ENCODE measurements at places on chromosomes 6 and 20.

DNA sequence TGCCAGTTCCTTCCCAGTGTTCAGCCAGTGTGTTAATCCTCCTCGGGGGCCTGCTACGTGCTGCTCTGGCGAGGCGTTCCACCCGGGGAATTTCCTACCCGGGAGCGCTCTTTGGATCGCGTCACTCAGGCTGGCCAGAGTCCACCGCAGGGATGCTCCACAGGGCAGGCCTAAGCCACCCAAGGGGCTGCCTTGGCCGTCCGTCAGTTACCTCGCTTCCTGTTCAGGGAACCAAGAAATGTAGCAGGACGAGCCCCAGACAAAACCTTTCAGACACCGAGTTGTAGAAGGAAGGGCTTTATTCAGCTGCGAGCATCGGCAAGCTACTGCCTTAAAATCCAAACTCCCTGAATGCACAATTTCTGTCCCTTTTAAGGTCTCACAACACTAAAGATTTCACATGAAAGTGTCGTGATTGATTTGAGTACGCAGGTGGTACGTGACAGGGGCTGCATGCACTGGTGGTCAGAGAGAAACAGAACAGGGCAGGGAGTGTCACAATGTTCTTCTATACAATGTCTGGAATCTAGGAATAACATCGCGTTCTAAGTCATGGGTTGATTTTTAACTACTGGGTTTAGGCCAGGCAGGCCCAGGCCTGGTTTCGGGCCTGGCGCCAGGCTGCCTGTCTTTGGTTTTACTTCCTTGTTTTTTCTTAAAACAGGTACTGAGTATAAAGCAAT, 15.7 kb upstream of the POU5F1 start:
- DNase-seq = no peak

DNA sequence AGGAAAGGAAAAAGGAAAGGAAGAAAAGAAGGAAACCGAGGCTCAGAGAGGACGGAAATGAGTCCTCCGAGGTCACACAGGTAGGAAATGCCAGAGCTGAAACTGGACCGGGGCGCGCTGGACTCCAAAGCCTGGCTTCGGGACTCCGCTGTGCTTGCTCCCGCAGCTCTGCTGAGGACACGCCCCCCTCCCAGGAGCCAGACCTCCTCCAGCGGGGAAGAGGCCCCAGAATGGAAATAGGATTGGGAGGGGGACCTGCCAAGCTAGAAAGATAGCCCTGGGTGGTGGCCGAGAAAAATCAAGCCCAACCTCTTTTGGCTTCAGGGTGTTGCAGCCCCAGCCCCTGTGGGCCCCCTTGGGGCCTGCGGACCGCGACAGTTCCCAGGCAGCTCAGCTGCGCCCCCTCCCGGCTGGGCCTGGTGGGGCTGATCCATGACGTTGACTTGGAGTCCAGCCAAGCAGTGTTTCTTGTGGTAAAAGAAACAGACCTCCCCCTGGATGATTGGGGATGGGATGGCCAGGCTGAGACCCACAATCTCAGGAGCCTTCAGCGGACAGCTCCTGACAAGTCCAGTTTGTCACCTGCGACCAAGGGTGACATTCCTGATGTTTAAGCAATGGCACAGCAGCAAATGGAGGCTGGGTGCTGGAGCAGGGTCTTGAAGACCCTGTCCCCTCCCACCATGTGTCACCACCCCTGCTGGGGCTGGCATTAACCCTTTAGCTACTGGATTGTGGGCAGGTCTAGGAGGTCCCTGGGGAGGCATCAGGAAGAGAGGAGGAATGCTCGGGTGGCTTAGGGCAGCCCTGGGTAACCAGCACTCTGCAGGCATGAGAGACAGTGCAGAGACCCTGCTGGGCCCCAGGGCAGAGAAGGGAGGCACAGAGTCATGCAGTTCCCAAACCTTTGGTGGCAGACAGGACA, 55.4 kb downstream of the RIPOR3 start:
- peak; percentile 64 for DNase-seq

- DNase-seq = no peak
Measured at GRCh38 chr20:37131486-37131885, 35.7 kb upstream of the RBL1 start.

DNA sequence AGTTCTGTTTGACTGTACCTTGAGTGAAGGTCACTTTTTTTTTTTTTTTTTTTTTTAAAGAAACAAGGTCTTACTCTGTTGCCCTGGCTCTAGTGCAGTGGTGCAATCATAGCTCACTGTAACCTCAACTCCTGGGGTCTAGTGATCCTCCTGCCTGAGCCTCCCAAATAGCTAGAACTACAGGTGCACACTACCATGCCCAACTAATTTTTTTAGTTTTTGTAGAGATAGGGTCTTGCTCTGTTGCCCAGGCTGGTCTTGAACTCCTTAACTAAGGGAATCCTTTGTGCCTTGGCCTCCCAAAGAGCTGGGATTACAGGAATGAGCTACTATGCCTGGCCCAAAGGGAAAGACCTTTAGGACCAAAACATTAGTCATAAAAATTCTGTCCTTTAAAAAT, 413.7 kb downstream of the CDKAL1 start:
- no peak for DNase-seq

GRCh38 chr6:16412982-16413381, 174.6 kb downstream of the GMPR start:
- DNase-seq = no peak

GRCh38 chr6:139240161-139241010, 51.4 kb downstream of the TXLNB start:
- no peak for DNase-seq

DNA sequence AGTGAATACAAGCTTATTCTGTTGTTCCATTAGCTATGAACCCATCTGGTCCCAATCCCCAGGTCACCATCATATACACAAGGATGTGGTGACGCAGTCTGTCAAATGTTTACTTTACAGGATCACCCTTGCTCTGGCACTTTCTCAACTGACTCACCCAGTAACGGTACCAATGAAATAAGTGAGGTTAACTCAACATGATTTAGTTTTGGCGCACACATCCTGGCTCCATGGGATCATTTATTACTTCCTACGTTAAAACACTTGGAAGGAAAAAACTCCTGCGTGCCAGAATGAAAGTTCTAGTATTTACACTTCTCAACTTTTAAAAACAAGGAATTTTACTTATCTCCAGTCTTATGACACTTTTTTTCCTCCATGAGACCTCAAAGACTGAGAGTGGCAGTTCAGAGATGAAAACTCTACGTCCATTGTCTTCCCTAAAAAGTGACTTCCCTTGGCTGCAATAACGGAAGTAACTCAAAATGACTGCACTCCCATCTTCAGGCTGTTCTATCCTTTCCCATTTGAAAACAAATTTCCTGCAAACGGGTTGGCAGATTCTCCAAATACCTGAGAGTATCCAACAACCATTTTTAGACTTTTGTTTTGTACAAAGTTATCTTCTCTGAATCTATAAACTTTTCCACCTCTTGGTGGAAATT, 15.9 kb downstream of the AGPAT4 start:
- no peak for DNase-seq

GRCh38 chr6:166097914-166098522, 69.6 kb downstream of the TBXT start:
- DNase-seq = no peak

DNA sequence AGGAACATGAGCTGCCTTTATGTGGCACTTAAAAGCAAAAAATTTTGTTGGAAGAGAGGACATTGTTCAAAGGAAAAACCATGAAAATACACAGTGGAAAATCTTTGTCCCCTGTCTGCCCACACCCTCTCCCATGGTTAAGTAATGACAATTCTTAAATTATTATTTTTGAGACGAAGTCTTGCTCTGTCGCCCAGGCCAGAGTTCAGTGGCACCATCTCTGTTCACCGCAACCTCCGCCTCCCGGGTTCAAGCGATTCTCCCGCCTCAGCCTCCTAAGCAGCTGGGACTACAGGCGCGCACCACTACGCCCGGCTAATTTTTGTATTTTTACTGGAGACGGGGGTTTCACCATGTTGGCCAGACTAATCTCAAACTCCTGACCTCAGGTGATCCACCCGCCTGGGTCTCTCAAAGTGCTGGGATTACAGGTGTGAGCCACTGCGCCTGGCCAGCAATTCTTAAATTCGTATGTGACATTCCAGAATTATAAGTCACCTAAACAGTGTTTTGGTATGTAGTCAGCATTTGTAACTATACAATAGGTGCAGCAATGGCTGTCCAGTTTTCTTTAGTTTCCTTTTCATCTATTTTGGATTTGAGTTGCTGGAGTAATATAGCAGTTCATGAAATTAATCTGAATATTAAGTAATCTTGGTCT, 636 bp upstream of the SSR1 start:
- no peak for DNase-seq

Data from NCI-H1436 (cell line).